T47D (cell line): ENCODE measurements at places on chromosomes 12 and 14.

- no peak for DNase-seq
Observed at GRCh38 chr12:130849561-130850417, 10.7 kb upstream of the STX2 start.

GRCh38 chr12:42617622-42618021, 28.1 kb upstream of the PRICKLE1 start:
- DNase-seq, result peak; percentile 68

DNA sequence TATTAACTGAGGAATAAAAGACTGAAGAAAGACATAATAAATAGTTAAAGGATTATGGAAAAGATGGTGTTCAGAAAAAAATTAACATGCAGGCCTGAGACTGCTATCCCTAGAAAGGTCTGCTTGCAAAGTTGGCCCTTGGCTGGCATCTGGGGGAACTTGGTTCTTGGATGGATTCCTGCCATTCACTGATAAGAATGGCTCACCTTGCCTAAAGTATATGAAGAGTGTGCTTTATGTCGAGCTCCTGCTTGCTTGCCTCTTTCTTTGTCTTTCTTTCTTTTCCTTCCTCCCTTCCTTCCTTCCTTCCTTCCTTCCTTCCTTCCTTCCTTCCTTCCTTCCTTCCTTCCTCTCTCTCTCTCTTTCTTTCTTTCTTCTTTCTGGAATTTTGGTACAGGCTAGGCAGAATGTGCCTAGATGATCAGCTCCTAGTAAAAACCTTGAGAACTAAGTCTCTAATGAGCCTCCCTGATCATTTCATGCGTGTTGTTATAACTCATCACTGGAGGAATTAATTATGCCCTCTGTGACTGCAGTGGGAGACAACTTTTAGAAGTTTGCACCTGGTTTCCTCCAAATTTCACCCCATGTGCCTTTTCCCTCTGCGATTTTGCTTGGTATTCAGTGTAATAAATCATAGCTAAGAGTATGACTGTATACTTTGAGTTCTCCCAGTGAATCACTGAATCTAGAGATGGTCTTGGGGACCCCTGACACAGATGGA, 44.7 kb downstream of the IFT81 start:
- DNase-seq, result no peak

DNA sequence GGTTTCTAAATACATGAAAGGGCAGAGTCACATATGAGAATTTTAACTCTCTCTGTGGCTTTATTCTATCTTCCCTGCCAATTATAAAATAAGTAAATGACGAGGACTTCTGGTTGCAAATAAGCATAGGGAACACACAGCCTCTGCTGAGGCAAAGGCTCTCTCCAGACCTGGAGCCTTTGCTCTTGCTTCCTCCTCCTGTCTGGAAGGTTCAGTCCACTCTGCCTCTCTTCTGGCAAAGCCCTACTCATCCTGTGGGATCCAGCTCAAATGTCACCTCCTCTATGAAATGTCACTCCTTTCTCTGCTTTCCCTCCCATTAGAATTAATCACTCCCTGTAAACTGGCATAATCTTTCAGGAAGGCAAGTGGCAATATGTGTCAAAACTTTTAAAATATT, 41.9 kb downstream of the PKP2 start:
- DNase-seq, result no peak

DNA sequence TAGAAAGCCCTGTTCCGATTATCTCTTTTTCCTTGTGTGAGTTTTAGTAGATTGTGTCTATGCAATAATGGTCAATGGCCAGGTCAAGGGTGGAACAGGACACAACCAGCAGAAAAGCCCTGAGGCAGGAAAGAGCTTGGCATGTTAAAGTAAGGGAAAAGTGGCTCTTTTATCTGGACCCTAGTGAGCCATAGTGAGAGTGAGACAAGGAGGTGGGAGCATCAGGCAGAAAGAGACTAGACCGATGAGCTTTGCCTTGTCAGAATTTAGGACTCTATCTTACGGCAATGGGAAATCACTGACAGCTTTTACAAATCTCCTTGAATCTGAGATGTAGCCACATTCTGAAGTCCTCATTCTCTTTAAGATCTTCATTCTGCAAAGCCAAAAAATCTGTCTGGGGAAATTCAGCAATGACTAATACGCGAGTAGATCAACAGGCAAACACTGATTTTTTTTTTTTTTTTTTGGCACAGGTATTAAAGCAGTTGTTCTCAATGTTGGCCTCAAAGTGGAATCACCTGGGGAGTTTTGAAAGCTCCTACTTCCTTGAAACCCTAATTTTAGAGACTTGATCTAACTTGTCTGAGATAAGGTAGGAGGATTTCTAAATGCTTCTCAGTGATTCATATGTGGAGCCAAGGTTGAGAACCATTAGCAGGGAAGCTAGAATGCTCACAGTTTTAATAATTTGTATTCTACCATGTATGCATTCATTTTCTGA, 33.9 kb downstream of the TMEM19 start:
- DNase-seq, result no peak

GRCh38 chr12:101619858-101620761, 25.3 kb downstream of the MYBPC1 start:
- no peak for DNase-seq

- peak; percentile 91 for DNase-seq
Observed at GRCh38 chr14:68627868-68628604, 164.8 kb downstream of the ZFP36L1 start.

DNA sequence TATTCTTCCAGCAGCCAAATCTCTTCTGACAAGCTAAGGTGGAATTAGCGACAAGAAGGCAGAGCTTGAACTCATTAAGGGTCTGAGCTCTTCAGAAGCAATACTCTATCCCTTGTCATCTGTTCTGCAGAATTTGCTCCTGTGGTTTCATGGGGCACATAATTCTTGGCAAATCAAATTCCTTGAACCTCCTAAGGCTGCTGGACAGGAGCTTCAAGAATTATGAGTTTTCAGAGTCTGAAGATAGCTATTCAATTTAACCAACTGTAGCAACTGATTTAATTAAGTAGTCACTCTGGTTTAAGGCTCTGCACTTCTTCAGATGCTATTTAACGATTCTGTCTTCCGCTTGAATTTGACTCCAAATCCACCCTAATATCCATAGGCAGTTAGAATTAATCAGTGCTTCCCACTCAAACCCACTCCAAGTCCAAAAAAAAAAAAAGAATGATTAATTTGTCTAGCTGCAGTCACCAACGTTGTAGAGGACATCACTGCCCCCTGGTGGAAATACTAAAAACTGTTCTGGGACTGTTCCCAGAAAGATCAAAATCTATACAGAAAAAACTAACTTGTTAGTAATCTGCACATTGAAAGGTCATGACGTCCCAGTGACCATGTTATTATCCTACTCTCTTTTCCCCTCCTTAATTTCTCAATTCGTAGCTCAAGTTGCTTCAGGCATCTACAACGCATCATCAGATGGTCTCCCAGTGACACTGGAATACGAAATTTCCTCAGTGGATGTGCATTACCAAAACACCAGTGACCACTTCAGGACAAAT, 169.9 kb downstream of the KIF21A start:
- DNase-seq, result peak; percentile 70

- DNase-seq, result no peak
Observed at GRCh38 chr12:12915656-12916055, 24.3 kb downstream of the GPRC5A start.

DNA sequence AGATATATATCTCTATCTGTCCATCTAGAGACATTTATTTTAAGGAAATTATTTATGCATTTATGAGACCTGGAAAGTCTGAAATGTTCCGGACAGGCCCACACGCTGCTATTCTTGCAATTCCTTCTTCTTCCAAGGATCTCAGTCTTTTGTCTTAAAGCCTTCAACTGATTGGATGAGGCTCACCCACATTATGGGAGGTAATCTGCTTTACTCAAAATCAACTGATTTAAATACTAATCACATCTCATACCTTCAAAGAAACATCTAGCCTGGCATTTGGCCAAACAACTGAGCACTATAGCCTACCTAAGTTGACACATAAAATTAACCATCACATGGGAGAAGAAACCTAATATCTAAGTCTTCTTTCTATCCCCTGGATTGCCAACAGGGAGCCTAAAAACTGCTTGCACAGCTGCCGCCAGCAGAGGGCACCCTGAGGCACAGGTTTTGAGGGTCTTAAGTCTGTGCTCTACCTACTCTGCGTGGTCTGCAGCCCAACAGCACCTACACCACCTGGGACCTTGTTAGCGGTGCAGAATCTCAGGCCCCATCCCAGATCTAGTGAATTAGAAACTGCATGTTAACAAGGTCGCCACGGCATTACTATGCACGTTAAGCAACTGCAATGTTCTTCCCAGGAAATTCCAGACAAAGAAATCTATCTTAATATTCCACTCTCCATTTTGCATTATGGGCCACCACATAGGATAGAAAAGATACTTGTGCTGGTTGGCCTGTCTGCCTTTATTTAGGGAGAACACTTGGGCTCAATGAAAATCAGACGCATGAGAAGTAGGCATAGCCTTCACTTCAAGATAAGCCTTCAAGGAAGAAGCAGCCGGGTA, 249.7 kb downstream of the FOXG1 start:
- peak; percentile 54 for DNase-seq

DNA sequence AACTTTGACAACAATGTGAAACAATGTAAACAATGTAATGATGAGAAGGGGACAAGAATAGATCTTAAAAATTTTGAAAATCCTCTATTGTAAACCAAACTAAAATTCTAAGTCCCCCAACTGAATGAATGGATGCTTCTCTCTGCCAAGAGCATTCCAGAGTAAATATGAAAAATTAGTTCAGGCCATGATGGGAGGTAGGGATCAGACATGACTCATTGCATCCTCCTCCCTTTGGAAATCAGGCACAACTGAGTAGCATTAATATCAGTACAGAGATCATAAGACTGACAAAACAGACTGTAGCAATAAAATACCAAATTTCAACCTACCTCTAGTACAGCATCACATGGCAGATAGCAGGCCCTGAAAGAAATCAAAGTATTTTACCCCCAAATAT, 559.9 kb downstream of the C12orf50 start:
- no peak for DNase-seq

DNA sequence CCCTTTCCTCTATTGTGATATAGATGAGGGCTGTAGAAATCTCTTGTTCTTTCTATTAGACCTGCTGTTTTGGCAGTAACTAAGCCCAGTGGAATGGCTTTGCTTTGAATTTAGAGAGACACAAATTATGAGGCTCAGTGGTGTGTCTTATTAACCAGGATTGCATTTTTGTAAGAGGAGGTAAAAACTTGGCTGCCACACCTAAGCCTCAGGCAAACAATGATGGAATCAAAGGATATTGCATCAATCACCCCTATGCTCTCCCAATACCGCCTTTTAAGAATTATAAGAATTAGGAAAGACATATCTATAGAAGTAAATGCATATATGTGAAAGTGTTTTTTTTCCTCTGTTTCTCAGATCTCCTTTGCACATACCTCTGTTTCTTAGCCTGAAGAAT, 63.3 kb downstream of the ACSS3 start:
- no peak for DNase-seq

DNA sequence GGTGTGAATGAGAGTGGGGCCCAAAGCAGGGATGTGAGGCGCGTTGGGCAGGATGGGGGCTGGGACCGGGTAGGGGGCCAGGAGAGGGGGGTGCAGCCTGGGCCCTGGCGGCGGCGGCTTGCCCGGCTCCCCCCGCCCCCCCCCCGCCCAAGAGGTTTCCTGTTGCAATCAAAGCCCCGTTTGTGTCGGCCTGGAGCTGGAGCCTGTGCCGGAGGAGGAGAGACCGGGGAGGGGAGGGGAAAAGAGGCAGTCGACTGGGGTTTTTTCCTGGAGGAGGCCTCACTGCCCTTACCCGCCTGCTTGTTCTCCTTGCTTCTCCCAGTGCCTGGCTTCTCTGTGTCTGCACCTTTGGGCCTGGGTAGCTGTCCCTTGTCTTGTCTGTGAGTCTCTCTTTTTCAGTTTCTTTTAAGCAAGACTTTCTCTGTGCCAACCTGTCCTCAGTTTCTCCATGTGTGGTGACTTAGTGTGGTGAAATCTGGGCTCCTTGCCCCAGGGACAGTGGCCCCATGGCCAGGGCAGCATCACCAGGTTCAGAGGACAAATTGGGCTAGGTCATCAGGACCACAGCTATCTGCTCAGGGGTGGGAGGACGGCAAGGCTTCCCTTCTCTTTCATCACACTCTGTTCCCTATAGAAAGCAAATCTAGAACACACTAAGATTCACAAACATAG, 8.5 kb downstream of the RARG start:
- no peak for DNase-seq

DNA sequence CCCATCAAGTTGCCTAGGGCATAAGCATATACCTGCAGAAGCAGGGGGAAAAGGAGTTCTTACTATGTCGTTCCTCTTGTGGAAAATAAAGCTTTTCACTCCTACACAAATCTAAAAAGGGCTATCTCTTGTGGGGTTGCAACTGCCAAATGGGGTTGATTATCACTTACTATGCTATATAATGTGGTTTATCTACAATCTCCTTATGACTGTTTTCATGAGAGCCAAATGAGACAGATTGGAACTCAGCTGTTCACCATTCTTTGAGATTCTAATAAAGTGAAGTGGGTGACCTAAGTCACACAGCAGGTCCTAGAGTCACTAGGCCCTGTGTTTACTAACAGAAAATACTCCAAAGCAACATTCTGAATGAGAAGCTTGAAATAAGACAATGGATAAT, 47.7 kb downstream of the CIT start:
- DNase-seq, result no peak

GRCh38 chr14:95850429-95850828, 26.2 kb upstream of the TUNAR start:
- no peak for DNase-seq

- DNase-seq, result no peak
Observed at GRCh38 chr12:66944365-66944764, 265.5 kb upstream of the GRIP1 start.

GRCh38 chr12:12326262-12326661, 23.8 kb downstream of the MANSC1 start:
- DNase-seq, result no peak

GRCh38 chr14:47438650-47439140, 236.7 kb downstream of the MDGA2 start:
- DNase-seq, result no peak

- DNase-seq, result no peak
Observed at GRCh38 chr14:56002876-56003625, 115.2 kb upstream of the PELI2 start.

DNA sequence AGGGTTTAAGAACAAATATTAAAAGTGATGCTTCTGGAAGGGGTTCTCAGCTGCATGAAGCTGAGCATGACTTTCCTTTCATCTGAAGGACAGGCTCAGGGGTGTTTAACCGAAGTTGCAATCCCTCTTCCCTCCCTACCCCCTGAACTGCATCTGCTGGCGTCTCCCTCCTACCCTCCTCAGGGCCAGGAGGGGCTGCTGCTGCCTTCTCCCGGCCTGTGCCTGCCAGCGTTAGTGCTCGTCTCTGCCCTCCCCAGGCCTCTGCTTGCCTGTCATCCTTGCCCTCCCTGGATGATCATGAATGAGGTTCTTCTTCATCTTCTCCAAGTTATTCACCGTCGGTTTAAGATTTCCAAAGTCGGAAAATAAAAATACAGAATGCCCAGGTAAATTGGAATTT, 12.2 kb downstream of the SMOC1 start:
- no peak for DNase-seq

DNA sequence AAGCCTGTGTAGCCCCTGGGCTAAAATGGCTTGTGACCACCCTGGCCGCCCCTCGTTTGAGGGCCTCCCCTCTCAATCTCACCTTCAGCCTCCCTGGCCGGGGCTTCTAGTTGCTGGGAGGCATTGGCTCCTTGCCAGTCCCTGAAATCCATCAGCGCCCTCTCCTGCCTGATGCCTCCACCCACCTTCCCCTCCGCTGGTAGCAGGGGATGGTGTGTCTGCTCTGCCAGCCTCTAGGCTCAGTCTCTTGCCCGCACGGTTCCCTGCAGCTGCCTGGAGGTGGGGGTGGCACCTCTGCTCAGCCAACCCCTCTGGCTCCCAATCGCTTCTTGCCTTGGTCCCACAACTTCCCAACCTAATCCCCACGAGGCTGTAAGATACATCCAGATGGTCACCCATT, 167.9 kb downstream of the PHETA1 start:
- no peak for DNase-seq
